H7 (cell line): ENCODE measurements at places on chromosomes 1 and 21.
A peak's percentile ranks its signal among the peaks of the same experiment; 100 is the strongest.

- peak; percentile 94 for DNase-seq
Measured at GRCh38 chr1:1599935-1600860, at the start of gene FNDC10. Gene FNDC10 (minus strand): TSS chr1:1600135. CDS start chr1:1600015, 120 bp downstream.

GRCh38 chr1:240004086-240004749 lies 87.5 kb upstream of the FMN2 start:
- DNase-seq = peak; percentile 63

DNA sequence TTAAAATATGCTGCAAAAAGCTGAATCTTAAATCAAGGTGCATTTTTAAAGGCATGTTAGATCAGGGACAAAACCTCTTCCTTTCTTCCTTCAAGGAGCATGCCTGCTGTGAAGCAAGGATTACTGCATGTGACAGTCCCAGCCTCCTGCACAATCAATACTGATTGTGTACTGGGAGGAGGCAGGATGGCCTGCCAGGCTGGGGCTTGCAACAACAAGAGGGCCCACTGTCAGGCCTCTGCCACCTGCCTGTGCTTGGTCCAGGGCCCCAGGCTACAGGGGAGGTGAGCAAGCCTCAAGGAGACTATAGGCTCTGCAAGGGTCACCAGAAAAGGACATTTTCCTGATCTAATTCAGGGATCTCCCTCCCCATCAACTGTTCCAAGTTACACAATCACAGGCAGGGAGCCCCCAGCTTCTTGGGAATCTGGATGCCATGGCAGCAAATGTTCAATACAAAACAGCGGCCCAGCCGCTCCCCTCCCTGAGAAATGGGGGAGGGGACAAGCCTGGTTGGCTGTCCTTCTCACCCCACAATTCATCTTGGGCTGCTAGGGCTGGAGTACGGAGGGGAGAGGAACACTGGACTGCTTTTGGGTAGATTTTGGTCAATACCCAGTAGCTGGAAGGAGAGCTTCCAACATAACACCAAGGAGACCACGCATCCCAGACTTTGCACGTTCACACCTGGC lies 76.7 kb downstream of the SSBP3 start:
- no peak for DNase-seq

- DNase-seq = no peak
Measured at GRCh38 chr1:154178013-154178412, 13.9 kb downstream of the TPM3 start.

- DNase-seq = peak; percentile 43
Measured at GRCh38 chr1:231949277-231950091, 322.9 kb downstream of the DISC1 start.

- no peak for DNase-seq
Measured at GRCh38 chr1:53080041-53080440, 18.0 kb downstream of the PODN start.

GRCh38 chr1:174768516-174768915 lies 231.2 kb upstream of the CACYBP start:
- no peak for DNase-seq

DNA sequence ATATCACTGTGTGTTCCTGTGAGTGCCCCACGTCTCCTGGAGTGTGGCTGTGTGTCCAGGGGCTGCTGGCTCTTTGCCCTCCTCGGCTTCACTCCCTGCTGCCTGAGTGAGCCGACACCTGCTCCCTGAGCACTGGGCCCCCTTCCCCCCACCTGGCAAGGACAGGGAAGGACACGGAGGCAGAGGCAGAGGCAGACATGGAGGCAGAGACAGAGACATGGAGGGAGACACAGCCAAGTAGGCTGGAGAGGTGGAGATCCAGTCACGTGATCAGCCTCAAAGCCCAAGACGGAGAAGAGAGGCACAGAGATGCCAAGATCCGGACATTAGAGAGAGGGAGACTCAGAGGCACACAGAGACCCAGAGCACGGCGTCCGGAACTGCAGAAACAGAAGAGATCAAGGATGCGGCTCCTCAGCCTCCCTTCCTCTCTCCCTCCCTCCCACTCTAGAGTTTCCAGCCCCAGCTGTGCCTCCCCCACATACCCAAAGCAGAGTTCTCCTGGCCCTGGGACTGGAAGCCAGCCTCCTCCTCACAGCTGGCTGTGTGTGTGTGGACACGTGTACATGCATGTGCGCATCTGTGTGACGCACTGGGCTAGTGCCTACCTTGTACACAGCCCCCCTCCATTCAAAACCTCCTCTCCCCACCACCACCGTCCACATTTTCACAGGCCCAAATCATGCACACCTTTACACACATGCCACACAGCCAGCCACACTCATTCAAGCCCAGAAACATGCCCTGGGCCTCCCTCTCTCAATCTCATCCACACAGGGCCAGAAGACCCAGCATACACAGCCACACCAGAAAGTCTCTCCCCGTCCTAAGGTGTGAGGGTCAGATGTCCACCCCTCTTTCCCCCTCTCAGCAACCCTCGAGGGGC lies 39.1 kb upstream of the WASF2 start:
- peak; percentile 76 for DNase-seq

GRCh38 chr1:2377751-2378440 lies 13.5 kb downstream of the MORN1 start:
- DNase-seq = no peak

GRCh38 chr21:40640266-40640789 lies 206.6 kb downstream of the DSCAM start:
- DNase-seq = no peak

GRCh38 chr1:72521659-72522058 lies 239.3 kb upstream of the NEGR1 start:
- no peak for DNase-seq

- no peak for DNase-seq
Measured at GRCh38 chr21:41854426-41854995, 24.6 kb downstream of the PRDM15 start.
